BJ (cell line): ENCODE measurements at places on chromosomes 2 and 18.

GRCh38 chr2:160326786-160327185 lies 126.7 kb upstream of the ITGB6 start:
- DNase-seq, result no peak

DNA sequence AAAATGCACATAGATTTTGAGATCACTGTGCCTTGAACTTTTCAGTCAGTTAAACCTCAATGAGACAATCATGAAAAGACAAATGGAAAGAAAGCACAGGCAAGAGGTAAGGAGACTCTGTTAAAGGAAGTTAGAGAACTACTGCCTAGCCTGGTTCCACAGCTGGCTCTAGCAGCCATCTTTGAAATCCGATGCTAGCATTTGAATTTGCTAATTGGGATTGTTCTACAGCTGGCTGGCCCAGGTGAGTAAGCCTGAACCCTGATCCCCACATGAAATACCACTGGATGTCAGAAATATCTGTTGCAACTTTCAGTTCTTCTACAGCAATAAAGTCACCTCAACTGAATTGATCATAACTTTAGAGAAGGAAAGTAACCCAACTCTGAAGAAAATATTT lies 315.2 kb upstream of the CHAC2 start:
- no peak for DNase-seq

DNA sequence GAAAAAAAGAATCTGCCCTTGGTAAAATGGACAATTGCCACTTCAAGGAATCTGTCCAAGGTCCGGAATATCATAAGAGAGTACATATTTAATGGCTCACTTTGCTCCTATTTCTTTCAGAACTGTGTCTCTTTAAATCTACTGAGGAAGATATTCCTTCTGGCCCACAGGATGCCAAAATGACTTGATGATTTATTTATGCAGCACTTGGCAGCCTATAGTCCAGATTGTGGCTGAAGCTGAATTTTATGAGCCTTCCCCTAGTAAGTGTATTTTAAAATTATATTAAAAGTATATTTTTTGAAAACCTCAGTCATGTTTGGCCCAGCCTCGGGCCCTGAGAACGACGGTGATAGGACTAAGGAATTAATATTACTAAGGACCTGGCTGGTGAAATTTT lies 465.1 kb upstream of the HNRNPA3 start:
- no peak for DNase-seq

DNA sequence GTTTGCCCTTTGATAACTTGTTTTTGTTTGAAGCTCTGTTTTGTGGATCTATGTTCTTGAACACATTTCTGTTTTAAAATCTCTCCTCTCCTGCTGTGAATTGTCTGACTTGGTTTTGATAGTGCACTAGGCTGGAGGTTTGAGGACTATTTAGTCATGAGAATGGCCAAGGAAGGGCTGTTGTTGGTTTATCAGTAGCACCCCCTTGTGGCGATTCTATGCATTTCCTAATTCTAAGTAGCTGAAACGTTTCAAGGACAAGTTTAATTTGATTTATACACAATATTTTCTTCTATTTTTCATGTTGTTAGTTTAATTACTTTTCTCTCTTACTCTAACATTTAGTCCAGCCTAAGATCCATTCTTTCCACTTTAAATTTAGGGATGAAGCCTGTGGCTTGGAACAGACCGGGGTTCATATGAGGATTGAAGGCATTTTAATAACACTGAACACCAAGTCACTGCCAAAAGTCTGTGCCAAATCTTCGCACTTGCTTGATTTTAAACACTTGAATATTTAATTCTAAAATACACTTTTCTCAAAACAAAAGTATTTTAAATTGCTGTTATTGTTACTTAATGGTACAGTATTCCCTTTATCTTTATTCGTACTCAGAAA lies 166.0 kb downstream of the SOCS6 start:
- no peak for DNase-seq

GRCh38 chr2:117774716-117775115 lies 39.8 kb upstream of the DDX18 start:
- DNase-seq, result no peak

GRCh38 chr2:190378880-190379237 lies 29.3 kb upstream of the MFSD6 start:
- no peak for DNase-seq

DNA sequence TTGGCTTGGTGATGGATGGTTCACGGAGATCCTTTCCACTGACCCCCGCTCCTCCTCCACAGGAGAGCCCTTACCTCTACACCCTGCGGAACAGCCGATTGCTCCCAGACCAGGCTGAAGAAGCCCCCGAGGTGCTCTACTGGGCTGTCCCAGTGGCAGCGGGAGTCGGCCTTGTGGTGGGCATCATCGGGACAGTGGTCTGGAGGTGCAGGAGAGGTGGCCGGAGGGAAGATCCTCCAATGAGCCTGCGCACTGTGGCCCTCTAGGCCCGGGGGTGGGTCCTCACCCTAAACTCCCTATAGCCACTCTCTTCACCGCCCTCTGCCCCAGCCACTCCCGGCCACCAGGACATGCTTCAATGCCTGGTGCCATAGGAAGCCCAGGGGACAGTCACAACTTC lies 108.8 kb upstream of the PPP1CB start:
- DNase-seq, result no peak

DNA sequence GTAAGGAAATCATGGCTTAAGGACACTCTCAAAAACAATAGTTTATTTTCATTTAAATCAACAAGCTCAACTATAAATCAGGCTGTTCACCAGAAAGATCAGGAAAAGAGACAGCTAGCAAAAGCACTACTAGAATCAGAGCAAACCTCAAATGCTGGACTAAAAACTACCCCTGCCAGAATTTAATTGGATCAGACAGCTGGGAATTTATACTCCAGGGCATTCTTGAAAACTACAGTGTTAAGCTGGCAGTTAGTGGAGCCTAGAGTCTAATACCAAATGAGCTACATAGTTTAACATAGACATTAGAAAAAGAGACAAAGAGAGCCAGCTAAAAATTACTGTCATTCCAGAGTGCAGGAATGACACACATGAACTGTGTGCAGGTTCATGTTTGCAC lies 1016.4 kb upstream of the CRIM1 start:
- DNase-seq, result no peak

DNA sequence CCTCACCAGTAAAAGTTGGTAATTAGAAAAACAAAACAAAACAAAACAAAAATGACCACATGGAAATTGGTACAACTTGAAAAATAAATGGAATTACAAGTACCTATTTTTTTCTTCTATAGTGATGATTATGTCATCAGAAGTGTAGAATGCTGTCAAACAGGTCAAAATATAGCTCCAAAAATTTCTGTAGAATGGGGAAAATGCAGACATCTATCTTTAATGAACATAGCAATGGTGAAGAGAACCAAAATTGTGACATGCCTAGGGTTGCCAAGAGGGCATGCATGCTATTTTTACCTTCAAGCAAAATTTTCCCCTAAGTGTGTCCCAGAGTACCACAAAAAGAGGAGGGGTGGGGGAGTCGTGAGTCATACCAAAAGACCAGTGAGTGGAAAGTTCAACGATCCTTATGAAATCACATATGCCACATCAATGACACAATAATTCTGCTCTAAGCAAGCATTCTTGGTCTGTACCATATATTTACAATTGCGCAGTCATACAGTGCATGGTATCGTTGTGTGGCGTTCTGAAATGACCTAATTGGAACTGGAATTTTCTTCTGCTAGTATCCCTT lies 1436.4 kb downstream of the SUCLG1 start:
- DNase-seq, result no peak

DNA sequence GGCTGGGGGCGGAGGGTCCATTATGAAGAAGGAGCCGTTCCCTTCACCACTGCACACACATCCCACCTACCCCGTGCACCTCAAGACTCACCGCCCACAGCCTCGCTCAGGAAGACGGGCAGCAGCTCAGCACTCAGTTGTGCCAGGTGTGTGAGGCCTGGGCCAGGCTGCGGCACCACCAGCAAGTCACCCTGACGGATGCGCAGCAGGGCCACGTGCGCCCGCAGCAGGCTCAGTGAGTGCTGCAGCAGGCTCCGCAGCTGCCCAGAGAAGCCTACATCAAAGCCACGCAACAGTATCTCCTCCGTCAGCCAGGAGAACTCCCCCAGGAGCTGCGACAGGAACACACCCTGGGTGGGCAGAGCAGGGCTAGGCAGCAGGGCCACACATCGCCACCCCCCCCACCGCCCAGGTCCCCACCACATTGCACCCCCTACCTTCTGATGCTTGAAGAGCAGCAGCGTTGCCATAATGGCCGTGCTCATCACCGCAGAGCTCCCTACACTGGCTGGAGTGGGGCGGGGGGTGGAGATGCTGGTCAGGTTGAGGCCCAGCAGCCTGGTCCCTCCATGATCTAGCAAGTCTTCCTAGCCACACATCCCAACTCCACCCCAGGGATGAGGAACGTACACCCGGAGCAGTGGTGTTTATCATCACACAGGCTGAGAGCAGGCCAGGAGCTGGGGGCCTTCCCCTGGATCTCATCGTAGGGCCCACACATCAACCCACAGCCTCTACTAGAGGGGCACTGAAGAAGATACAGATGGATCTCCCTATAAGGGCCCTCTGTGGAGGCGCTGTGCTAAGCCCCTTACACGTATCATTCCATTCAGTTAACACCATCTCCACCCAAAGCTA lies 10.2 kb downstream of the GPAT2 start:
- no peak for DNase-seq

- no peak for DNase-seq
These were observed 184.8 kb downstream of the CAMKMT start for GRCh38 chr2:44546459-44547127.

DNA sequence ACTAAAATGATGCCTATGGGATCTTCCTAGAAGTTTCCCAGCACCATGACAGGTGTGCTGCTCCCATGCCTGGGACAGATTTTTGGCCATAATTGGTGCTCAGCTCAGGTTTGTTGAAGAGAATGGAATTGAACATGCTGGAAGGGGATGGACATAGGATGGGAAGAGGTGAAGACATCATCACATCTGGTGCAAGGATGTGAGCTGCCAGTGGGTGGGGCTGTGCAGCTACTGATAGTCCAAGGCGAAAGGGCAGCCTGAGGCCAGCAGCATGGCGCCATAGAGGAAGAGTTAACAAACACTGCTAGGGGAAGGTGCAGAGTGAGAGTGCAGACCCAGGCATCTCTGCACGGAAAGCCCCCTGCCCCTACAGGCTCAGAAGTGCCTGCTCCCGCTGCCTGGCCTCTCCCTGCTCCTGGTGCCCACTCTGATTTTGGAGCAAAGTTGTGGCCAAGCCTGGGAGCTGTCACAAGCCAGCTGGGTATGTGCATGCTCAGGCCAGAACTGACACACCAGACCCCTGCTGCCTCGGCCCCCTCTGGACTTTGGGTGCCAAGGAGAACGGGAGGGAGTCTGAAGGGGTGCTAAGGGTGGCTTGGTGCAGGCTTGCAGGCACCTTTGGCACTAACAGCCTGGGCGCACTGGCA lies 178.6 kb downstream of the ZBTB7C start:
- DNase-seq, result no peak
